ENCODE measurements at places on chromosomes 7 and 10.

GRCh38 chr10:62990126-62990525 is 143.0 kb upstream of the NRBF2 start:
- DNase-seq, result no peak

DNA sequence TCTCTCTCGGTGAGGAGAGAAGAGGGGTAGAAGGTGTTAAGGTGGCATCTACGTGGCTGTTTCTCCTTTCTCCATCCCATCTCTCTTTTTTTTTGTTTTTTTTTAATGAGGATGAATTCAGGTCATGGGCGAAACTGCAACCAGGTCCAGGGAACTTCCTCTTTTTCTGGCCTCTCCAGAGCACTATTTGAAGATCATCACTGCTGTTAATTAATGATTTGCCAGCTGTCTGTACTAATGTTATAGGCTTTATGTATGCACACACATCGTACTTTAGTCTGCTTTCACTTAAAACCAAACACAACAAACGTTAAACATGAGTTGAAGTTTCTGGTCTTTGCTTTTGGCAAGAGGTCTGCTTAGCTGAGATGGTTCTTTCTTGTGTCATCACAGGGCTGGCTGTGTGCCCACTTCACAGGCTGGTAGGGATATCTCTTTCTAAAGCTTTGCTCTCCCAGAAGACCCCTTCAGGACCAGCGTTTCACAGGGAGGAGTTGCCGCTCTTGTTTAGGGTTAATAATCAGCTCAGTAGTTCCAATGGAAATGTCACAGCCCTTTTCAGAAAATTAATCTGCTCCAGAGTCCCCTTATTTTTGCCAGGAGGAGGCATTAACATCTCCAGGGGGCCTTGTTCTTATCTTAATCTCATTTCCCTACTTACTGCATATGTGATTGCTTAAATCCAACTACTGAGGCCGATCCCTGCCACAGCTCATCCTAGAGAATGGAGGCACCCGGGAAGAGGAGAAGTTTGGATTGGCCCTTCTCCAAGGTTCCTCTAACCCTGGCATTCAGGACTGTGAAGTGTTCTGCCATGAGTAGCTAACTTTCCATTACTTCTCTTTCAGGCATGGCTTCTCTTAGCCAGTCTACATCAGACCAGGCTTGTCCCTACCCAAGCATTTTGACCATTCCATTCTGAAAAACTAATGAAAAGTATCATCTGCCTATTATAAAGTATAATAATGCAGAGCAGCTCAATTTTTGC is 273.9 kb upstream of the NFE2L3 start:
- no peak for DNase-seq

- DNase-seq, result no peak
Observed at GRCh38 chr10:47077386-47077785, 166.2 kb downstream of the PTPN20 start.

- no peak for DNase-seq
Observed at GRCh38 chr10:123682477-123682876, 16.3 kb downstream of the GPR26 start.

GRCh38 chr10:129192344-129193128 is 274.5 kb upstream of the MGMT start:
- DNase-seq, result no peak

- DNase-seq, result no peak
Observed at GRCh38 chr10:9299966-9300365, 1245.5 kb downstream of the GATA3 start.

DNA sequence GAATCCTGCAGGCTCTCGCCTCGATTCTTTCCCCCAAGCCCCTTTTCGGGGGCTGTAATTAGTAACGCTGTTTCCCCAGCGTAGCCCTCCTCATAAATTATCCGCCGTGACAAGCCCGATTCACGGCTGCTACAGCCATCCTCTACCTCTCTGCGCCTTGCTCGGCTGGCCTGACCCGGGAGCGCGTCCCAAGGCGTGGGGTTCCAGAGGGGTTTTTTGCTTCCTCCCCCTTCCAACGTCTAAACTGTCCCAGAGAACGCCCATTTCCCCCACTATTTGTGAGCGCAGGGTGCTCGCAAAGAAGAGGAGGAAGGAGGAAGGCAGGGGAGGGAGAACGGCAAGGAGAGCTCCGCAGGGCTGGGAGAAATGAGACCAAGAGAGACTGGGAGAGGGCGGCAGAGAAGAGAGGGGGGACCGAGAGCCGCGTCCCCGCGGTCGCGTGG is 880 bp downstream of the HOXA5 start:
- no peak for DNase-seq

DNA sequence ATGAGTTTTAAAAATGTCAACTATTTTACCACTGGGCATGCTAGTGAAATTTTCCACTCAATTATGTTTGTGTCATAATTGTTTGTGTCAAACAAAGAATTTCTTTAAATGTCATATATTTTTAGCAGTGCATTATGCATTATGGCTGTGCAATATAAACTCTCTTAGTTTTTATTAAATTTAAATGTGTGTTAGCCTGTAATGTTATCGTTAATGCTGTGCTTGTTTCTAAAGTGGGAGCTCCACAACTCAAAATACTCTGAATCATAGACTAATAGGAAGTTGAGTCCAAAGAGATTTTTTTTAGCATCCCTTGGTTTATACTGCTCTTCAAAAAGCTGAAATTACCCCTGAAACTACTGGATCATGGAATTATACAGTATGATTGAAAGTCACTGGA is 26.8 kb downstream of the GNAI1 start:
- DNase-seq, result no peak

DNA sequence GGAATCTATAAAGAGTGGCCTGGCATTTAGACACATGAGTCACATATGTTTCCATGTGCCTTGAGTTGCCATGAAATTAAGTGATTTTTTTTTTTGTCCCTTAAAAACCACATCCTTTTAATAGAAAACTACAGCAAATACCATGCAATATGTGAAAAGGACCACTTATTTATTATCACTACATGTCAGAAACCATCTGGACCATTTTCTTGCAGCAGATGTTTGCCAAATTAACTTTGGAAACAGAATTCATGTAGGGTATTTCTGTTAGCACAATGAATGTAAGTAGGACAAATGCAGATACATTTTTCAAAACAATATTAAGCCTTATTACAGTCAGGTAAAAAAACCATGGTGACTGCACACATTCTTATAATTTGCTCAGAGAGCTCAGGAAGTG is 230.6 kb downstream of the REEP3 start:
- DNase-seq, result no peak

DNA sequence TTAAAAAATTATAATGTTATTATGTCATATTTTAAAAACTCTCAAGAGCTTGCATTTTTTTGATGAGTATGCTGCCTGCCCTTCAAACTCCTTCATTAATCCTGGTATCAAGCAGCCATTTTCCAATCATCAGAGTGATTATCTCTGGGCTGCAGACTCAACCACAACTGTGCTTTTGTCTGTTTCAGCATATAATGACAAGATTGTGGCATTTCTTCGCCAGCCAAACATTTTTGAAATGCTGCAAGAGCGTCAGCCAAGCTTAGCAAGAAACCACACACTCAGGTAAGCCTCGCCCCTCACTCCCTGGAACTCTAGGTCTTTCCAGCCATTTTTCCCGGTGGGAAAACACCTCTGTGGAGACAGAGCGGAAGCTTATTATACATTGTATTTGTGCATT is 90.0 kb upstream of the STK17A start:
- DNase-seq, result no peak

DNA sequence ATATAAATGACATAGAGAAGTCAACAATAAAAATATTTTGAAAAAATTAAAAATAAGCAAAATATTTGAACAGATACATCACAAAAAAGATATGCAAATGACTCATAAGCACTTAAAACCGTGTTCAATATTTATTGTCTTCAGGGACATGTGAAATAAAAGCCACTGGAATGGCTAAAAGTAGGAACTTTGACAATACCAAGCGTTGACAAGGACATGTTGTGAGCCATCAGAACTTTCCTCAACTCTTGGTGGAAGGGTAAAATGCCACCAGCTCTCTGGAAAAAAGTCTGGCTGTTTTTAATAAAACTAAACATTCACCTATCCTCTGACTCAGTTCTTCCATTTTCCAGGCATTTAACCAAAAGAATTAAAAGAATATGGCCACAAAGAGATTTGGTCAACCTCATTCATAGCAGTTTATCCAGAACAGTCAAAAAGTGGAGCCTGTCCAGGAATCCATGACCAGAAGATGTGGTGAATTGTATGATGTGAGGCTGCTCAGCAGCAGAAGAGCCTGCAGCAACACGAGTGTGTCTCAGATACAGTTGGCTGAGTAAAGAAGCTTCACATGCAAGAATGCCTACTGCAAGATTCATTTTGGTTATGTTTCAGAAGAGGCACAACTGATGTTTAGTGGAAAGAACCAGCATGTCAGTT is 7.1 kb upstream of the KLF6 start:
- DNase-seq, result no peak

GRCh38 chr10:101236376-101237080 is 7.3 kb upstream of the LBX1 start:
- DNase-seq, result no peak

GRCh38 chr10:89458291-89458690 is 43.9 kb downstream of the IFIT5 start:
- no peak for DNase-seq

DNA sequence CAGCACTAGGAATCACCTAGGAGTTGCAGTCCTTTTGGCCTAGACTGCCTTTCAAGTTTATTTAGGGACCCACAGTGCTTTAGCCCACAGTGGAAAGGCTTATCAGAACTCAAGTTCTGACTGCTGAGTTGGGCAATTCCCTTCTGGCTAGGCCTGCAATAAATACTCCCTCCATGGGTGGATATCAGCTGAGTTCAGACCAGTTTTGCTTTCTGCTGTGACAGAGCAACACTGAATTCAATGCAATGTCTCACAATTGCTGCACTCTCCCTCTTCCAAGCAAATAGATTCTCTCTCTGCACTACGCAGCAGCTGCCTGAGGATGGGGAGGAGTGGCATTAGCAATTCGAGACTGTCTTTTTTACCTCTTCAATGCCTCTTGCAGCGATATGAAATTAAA is 1153.3 kb downstream of the SORCS1 start:
- no peak for DNase-seq

GRCh38 chr7:79227044-79227443 is 226.4 kb downstream of the MAGI2 start:
- no peak for DNase-seq

DNA sequence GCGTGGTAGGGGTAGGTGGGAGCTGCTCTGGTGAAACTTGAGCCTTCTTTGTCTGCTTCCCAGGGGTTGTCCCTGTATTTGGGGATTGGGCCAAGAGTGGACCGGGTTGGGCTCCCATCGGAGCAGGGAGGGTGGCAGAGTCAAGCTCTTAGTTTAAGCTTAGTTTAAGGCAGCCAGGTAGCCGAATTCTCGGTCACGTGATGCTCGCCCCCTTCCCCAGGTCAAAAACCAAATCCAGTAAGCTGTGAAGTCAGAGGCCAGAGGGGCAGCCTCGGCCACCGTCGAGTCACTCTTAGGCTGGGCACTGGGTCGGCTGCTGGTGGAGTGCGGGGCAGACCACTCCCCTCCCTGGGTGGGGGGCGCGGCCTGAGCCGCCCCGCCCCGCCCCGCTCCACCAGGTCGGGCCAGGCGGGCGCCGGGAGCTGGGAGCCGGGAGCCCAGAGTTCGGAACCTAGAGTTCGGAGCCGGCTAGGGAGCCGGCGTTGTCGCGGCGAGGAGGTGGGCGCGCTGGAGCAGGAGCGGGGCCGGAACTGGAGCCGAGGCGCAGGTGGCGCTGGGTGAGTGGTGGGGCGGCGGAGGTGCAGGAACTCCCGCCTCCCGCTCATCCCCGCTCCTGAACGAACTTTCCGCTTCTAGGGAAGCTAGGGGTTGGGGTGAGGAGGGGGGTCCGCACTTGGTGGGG is 2.8 kb upstream of the LZTS2 start:
- DNase-seq, result no peak

GRCh38 chr7:29639886-29640595 is 76.4 kb downstream of the PRR15 start:
- no peak for DNase-seq

GRCh38 chr7:18345641-18346234 is 149.8 kb upstream of the HDAC9 start:
- DNase-seq, result no peak

GRCh38 chr10:79342295-79342761 is 4.9 kb upstream of the PPIF start:
- no peak for DNase-seq

GRCh38 chr10:24886290-24886680 is 66.1 kb downstream of the PRTFDC1 start:
- no peak for DNase-seq

DNA sequence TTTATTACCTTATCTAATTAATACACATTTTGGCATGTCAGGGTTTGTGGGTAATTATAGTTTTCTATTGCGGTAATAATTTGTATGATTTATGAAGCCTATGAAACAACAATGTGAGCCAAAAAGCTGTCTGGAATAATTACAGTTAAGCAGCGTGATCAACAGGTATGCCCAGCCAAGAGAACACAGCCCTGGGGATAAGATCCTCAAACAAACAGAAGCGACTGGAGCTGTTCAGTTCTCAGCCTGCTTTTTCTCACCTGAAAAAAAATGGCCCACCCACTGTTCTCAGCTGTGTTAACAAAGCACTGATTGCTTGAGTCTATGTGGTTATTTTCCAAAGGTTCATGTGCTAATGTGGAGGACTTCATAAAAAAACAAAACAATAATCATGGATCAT is 855.8 kb downstream of the GATA3 start:
- DNase-seq, result no peak

DNA sequence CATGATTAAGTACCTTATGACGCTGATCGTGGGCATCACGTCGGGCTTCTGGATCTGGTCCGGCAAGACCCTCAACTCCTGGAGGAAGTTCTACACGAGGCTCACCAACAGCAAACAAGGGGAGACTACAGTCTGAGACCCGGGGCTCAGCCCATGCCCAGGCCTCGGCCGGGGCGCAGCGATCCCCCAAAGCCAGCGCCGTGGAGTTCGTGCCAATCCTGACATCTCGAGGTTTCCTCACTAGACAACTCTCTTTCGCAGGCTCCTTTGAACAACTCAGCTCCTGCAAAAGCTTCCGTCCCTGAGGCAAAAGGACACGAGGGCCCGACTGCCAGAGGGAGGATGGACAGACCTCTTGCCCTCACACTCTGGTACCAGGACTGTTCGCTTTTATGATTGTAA is 2.5 kb downstream of the FZD1 start:
- no peak for DNase-seq

DNA sequence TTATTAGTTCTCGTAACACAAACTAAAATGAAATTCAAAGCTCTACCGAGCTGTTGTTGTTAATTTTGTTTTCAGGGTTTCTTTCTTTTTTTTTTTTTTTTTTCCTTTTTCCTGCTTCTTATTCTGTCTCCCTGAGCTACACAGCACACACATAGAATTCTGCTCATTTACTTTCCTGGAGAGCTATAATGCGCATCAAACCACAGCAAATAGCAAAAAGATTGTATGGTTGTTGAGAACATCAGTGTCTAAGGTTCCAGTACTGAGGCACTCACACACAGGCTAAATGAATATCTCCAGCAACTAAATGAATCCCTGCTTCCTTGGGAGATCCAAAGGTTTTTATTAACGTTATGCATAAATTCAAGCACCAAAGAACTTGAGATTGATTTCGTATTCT is 418.3 kb downstream of the PLXDC2 start:
- DNase-seq, result no peak

- DNase-seq, result no peak
Observed at GRCh38 chr10:59779756-59780533, 26.7 kb upstream of the MRLN start.
